Neural progenitor cell (in vitro differentiated cells): ENCODE measurements at places on chromosomes 1 and 21. TPM values are rescaled to one million over a fixed set of nuclear protein-coding genes. Genes with fewer than 3 reads are reported as not detected.

- no peak for DNase-seq
These were observed 146.7 kb downstream of the FCRL5 start for GRCh38 chr1:157405662-157406061.

DNA sequence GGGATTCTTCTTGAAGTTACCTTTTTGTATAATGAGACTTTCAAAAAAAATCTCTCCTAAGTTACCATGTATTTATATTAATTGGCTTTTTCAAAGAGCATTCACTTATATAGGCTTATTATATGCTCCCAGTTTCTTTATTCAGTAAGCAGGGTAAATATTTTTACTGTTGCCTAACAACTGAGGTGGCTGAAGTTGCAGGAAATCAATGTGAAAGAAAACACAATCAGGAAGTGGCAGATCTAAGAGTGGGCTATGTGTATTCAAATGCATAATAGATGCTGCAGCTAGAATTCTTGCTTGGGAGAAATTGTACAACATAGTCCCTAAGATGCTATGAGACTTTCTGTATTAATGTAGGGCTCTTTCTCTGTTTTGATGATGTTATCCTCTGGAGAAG lies 606.9 kb downstream of the NUF2 start:
- no peak for DNase-seq

DNA sequence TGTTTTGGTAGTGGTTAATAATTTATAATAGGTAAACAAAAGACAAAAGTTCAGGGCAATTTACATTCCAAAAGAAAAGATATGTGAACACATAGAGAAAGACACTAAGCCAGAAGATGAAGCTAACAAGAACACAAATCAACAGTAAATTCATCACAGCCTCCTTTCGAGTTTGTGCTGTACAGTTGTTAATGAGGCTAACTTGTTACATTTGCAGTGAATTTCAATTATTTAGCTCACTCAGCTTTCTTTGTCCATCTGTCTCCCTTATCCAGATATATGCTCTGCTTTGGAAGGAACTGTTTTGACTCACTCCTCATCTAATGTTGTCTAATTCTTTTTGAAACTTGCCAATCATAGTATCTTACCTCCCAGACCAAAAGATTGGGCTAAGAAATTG lies 423.3 kb upstream of the OLFM3 start:
- no peak for DNase-seq

DNA sequence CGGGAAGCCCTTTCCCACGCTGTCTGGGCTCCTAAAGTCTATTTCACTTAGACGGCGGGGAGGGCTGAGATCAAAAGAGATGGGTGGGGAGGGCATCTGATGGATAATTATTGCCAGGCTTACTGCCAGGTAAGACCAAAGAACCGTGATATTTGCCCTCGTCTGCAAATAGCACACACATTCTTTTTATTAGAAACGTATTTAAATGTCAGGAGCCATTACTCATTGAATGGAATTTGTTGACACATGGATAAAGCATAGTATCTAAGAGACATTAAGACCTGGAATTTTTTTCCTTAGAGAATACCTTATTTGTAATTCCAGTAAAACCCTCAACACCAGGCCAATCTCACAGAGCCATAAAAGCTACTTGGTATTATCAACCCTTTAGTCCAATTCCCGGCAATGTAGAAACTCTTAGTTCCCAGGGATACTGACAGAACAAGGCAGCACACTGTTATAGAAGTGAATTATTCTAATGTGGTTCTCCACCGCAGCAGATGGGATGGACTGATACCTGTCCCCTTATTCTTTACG lies 10.6 kb downstream of the URB1 start:
- DNase-seq = no peak

DNA sequence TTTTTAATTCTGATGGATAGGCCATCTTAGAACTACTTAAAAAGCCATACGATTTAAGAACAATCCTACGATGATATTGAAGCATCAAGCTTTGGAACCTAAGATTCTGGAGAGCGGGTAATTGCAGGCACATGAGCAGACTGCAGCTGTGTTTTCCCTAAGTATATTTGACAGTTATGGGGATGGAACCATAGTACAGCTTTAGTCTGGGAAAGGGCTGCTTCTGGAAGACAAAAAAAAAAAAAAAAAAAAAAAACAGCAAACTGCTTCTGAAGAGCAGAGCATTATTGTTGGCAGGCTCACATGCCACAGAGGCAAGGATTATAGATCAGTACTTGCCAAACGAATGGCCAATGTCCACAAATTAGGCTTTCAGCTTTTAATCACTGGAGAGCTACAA lies 1618.7 kb downstream of the AMY1C start:
- no peak for DNase-seq

DNA sequence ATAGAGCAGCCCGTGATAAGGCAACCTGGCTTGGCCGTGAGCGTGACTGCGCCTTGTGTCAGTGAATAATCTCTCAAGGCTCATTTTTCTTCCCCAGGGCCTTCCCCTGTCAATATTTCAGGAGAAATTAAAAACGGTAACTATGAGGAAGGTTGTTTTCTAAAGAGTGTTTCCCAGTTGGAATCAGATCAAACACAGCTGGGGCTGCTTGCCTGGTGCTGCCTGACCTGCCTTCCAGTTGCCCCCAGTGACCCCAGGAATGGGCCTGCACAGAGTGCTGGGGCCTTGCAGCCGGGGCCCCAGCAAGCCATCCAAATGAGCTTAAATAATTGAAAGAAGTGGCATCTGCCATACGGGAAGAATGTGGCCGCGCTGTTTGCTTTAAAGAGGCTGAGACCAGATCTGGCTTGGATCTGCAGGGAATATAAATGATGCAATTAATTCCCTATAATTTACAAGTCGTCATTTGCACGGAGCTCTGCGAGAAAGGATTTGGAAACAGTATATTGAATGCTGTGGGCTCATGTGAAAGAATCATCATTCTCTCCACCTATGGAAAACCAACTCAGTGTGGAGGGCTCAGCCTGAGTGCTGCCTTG lies 203.9 kb downstream of the C1orf94 start:
- no peak for DNase-seq

GRCh38 chr1:65440915-65441314 lies 20.4 kb downstream of the LEPR start:
- DNase-seq = no peak

DNA sequence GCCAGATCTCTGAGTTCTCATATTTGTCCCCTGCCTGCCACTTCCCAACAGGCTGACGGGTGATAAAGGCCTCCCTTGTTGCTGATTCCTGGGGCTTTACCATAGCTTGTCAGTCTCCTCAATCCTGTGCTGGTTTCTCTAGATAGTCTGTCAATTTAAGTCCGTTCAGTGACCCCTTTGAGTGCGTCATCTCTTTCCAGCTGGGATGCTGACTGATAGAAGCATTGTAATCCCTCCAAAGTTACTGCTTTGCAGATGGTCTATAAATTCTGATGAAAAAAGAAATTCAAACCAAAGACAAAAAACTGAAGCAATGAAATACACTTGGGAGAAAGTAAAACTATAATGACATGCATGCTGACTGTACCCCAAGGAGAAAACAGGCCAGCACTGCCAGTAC lies 28.3 kb downstream of the RHOU start:
- no peak for DNase-seq

DNA sequence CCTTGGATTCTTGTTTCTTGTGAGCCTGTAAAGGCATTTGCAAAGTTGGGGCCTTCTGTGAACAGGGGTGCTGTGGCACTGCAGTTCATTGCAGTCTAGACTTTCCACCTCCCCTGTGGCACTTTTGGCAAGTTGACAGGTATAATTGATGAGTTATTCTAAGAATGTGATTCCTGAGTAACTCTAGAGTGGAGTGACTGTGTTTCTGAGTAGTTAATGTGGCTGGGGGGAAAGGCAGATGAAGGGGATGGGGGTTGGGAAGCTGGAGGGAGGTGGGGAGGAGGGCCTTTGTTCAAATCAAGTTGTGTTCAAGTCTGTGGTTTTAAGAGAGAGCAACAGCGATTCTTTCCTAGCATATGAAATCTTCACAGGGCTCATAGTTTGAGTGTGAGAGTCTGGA lies 32.9 kb downstream of the PBX1 start:
- no peak for DNase-seq

- no peak for DNase-seq
These were observed 7.4 kb downstream of the CD247 start for GRCh38 chr1:167510881-167511280.

DNA sequence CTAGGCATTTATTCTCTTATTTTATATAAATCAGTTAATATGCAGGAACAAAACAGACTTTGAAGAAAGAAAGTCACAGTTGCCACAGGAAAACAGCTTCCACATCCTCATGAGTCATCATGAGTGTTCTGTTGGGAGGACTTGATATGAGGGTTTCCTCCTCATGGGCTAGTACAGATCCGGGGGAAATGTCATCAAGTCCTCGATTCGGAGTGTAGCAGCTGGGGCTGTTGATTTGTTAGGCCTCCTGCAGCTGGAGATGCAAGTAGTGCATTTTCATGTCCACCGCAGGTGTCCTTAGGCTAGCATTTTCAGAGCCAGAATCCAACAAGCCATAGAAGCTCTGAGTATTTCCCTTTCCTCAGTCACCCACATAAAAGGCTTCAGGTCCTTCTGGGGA lies 36.7 kb downstream of the ADAM30 start:
- no peak for DNase-seq

DNA sequence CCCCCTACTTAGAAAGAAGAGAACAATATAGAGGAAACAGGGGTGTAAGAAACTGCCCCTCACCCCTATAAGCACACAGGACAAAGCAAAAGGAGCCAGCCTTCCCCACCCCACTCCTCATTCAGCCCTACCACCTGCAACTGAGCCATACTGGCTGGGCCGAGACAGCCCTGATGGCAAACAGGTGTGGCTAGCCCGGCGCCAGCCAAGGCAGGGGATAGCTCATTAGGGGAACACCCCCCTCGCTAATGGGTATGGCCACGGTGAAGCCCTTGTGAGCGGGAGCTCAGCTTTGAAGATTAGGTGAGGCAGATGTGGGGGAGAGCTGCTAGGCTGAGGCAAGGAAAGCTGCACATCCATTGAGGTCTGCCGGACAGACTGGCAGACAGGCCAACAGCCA lies 65.5 kb downstream of the ERI3 start:
- DNase-seq = no peak

- DNase-seq = no peak
These were observed 15.2 kb downstream of the HENMT1 start for GRCh38 chr1:108645564-108646184.

DNA sequence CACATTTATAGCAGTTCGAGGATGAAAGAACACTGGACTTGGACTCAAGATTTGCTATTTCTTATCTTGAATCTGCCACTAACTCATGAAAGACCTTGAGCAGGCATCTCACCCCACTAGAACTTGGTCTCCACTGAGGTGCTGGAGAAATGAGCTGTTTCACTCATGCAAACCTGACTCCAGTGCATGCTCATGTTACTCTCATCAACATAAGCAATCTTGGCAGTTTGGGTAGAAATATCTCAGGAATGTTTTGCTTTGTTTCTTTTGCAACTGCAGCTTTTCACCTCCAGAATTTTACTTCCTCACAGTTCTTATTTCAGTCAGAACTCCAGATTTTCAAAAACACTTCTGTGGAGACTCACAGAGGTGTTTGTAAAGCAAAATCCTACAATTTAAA lies 46.2 kb upstream of the DAB1 start:
- no peak for DNase-seq

DNA sequence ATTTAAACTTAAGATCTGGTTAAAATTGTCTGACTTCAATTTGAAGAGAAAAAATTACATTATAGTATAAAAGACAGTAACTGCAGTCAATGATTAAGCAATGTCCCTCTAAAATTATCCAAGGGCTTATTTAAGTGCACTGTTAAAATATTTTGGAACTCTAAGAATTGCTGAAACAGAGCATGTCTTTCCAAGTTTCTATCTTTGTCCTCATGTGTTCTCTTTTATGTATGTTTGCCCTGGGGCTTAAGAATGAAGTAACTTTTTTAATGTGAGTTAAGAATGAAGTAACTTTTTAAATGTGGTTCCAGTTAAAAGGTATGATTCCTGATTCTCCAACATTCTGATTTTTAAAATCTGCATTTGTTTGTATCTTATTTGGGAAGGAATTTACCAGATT lies 69.0 kb upstream of the MARK1 start:
- DNase-seq = no peak

GRCh38 chr1:118783095-118783758 lies 204.9 kb downstream of the TBX15 start:
- DNase-seq = peak; percentile 23

- DNase-seq = no peak
These were observed 7.5 kb upstream of the EVA1B start for GRCh38 chr1:36330940-36331339.

DNA sequence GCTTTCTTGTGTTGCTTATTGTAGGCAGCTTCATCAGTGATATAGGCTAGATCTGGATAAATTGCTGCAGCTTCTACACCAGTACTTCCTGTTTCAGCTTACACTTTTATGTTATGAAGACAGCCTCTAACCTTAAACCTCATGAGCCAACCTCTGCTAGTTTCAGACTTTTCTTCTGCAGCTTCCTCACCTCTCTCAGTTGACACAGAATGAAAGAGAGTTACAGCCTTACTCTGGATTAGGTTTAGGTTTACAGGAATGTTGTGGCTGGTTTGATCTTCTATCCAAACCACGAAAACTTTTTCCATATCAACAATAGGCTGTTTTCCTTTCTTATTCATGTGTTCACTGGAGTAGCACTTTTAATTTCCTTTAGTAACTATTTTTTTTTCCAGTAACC lies 76.9 kb upstream of the RNPC3 start:
- no peak for DNase-seq

DNA sequence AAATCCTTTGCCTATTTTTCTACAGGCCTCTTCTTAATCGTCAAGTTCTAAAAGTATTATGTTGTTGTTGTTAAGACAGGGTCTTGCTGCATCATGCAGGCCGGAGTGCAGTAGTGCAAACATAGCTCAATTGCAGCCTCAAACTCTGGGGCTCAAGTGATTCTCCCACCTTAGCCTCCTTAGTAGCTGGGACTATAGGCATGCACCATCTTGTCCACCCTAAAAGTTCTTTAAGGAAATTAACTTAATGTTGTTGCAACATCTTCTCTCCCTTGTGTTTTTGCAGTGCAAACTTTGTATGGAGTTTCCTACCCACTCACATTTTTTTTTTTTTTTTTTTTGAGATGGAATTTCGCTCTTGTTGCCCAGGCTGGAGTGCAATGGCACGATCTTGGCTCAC lies 4.1 kb upstream of the VHLL start:
- DNase-seq = no peak

- no peak for DNase-seq
These were observed 40.3 kb downstream of the PROX1 start for GRCh38 chr1:214028095-214028494.

Gene TLR5
- 0.30 and 0.68 TPM in 2 replicates for total RNA-seq

Gene RGS4
- total RNA-seq = 0.43 and 0.77 TPM in 2 replicates

Gene DCST2
- total RNA-seq = 1.8 and 2.0 TPM in 2 replicates

Gene ZBTB8A
- 10.4 and 15.9 TPM in 2 replicates for total RNA-seq

Gene CLIC6
- total RNA-seq = 0.12 and 0.15 TPM in 2 replicates

Gene ATP1A2
- 88.6 and 154 TPM in 2 replicates for total RNA-seq

Gene TMEM82
- total RNA-seq = 0.56 TPM in 1 of 2 replicates, not detected in the other
